ENCODE measurements at places on chromosomes 13 and 19.

- no peak for DNase-seq
Observed at GRCh38 chr13:98801626-98802418, 49.4 kb upstream of the SLC15A1 start.

GRCh38 chr13:110820322-110820721, 94.5 kb downstream of the ANKRD10 start:
- DNase-seq, result no peak

GRCh38 chr13:78131811-78132210, 213.2 kb upstream of the EDNRB start:
- DNase-seq, result no peak

- no peak for DNase-seq
Observed at GRCh38 chr13:41137241-41137640, 4.6 kb upstream of the KBTBD6 start.

- DNase-seq, result no peak
Observed at GRCh38 chr13:94322925-94323763, 156.3 kb downstream of the DCT start.

- no peak for DNase-seq
Observed at GRCh38 chr19:57357406-57357805, 5.9 kb upstream of the TRAPPC2B start.

Measured in liver (tissue), 10 donors.